ENCODE measurements at places on chromosomes 3 and 15.

- DNase-seq = no peak
These were observed 54.5 kb upstream of the LRIG1 start for GRCh38 chr3:66555214-66555844.

GRCh38 chr3:64345371-64345770 is 120.1 kb upstream of the PRICKLE2 start:
- DNase-seq = no peak

- no peak for DNase-seq
These were observed 6.5 kb upstream of the TM4SF18 start for GRCh38 chr3:149339931-149340309.

GRCh38 chr3:188947401-188948280 is 224.1 kb upstream of the TPRG1 start:
- no peak for DNase-seq
